ENCODE measurements at places on chromosomes 5 and 9.

DNA sequence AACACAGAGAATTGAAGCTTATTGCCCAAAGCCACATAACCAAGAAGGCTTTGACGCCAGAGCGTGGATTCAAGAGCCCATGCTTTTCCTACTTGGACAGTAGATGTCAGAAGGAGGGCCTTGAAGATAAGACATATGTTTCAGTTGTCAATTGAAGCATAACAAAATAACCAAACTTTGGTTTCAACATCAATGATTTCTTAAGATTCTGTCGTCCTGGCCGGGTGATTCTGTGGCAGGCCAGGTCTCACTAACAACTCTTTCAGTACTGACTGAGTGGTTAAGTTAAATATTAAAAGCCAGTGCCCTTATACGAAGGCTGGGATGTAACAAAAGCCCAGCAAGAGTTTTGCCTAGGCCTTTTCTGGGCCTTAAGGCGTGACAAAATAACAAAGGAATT lies 94.0 kb downstream of the RCL1 start:
- DNase-seq, result no peak

DNA sequence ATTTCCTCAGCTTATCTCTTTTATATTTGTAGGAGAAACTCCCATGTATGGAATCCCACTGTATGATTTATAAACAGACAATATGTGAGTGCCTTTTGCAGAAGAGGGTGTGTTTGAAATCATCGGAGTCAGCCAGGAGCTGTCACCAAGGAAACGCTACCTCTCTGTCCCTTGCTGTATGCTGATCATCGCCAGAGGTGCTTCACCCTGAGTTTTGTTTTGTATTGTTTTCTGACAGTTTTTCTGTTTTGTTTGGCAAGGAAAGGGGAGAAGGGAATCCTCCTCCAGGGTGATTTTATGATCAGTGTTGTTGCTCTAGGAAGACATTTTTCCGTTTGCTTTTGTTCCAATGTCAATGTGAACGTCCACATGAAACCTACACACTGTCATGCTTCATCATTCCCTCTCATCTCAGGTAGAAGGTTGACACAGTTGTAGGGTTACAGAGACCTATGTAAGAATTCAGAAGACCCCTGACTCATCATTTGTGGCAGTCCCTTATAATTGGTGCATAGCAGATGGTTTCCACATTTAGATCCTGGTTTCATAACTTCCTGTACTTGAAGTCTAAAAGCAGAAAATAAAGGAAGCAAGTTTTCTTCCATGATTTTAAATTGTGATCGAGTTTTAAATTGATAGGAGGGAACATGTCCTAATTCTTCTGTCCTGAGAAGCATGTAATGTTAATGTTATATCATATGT lies 18.0 kb upstream of the CTSL start:
- no peak for DNase-seq

- DNase-seq, result no peak
Measured at GRCh38 chr9:77561331-77562018, 86.6 kb downstream of the GNA14 start.

GRCh38 chr5:81925009-81925408 lies 46.8 kb upstream of the ATG10 start:
- no peak for DNase-seq

DNA sequence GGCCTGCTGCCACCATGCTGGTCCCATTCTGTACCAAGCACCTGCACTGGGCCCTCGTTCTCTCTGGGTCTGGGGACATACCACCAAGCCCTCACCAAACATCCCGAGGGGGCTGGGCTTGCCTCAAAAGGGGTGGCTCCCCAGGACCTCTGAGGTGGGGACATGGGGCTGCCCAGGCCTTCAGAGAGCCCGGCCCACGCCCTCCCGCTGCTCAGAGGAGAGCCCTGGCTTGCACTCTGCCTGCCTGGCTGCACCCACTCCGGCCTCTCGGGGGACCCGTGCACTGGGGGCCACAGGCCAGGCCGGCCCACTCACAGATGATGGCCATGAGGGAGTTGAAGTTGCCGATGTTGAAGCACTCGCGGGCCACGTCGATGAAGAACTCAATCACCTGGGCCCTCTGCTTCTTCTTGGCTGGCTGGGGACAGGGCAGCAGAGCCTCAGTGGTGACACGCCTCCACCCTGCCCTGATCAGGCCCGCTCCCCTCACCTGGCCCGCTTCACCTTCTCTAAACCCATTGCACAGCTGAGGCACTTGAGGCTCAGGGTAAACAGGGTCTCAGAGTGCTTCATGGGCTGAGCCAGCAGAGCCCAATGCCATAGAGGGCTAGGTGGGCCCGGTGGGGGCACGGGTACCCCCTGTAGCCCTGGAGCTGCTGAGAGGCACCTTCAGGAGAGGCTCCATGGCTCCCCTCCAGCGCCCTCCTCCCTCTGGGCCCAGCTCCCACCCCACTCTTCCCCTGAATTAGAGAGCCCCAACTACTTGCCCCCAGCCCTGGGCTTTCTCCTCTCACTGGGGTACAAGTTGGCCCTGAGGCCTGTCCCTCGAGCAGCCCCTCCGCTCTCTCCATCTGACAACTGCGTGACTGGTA lies 47.7 kb upstream of the RNF130 start:
- no peak for DNase-seq

GRCh38 chr9:78292716-78293497 lies 4.0 kb upstream of the PSAT1 start:
- DNase-seq, result no peak

GRCh38 chr5:88142886-88143692 lies 125.6 kb downstream of the TMEM161B start:
- DNase-seq, result no peak

DNA sequence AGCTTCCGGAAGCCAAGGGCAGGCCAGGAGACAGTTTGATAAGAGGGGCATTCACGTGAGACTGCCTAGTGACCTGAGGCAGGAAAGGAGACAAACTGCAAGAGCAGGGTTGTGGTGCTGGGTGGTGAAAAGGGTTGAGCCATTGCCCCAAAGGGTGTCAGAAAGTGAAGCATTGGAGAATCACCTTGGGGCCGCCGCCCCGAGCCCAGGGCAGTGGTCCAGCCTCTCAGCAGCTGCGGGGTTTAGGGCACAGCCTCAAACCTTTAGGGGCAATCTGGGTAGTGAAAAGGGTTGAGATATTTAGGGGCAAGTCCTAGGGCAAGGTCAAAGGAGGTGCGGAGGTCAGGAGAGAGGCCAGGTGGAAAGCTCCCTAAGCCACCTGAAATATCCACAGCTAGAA lies 10.4 kb upstream of the ANKRD33B start:
- DNase-seq, result no peak

DNA sequence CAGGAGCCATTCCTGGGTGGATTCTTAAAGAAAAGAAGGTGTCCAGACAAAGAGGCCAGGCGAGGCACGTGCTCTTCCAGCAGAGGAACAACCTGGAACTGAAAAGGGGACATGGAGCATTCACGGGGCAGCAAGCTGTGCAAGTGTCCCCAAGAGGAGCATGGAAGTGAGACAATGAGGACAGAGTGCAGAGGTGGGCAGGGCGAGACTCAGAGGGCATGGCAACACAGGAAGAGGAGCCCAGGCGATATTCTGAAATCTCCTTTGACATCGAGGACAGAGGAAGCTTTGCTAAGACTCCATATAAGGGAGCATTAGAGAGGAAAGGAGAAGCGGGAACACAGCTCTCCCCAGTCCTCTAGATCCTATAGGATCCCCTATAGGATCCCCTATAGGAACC lies 29.4 kb upstream of the SPATA31E1 start:
- DNase-seq, result no peak

GRCh38 chr5:135212361-135213026 lies 178.5 kb upstream of the PITX1 start:
- no peak for DNase-seq

DNA sequence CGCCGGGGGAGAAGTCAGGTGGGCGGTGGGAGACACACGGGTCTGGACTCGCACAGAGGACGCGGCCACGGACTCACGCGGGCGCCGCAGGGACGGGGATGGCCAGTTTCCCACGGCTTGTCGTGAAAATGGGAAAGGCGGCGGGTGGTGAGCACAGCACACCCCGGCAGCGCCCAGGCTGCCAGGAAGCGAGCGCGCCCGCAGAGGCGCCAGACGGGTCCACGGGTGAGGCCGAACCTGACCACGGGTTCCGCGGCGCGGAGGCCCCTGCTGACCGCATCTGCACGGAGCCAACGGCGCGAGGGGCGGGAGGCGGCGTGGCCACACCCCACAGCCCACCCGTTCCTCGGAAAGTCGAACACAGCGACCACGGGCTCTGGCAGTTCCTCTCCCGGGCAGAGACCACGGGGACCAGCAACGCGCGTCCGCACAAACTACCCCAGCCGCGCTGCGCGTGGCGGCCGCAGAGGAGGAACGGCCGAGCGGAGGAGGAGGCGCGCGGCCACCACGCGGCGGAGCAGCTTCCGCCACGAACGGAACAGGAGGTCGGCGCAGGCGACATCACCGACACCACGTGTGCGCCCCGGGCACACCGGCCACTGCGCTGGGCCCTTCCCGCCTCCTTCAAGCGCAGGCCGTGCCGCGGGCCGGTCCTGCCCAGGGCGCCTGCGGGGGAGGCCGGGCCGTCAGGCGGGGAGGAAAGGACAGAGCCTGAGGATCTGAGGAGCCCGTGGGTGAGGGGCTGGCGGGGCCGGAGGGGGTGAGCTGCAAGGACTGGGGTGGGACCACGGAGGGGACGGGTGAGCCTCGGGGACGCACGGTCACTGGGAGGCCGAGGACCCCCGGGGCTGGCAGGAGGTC lies 5.6 kb downstream of the EXD3 start:
- no peak for DNase-seq

GRCh38 chr5:9953691-9954090 lies 296.0 kb downstream of the ATPSCKMT start:
- DNase-seq, result no peak

- no peak for DNase-seq
Measured at GRCh38 chr5:150948539-150948938, 43.8 kb upstream of the ZNF300 start.

- DNase-seq, result no peak
Measured at GRCh38 chr5:180097926-180098325, 26.4 kb upstream of the RNF130 start.

GRCh38 chr9:28779243-28779642 lies 1206.0 kb upstream of the C9orf72 start:
- no peak for DNase-seq

DNA sequence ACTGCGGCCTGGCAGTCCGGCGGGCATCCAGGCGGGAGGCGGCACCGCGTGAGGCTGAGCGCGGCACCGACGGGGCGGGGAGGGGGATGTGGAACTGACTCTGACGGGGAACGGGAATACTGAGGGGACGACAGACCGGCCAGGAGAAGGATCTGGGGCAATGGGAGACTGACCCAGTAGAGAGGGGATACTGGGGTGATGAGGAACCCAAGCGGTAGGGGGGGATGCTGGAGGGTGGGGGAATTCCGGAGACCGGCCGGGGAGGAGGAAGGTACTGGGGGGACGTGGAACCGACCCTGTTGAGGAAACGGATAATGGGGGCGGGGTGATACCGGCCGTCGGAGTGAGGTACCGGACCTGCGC lies 423 bp downstream of the IPPK start:
- peak; percentile 13 for DNase-seq

GRCh38 chr9:82101475-82101874 lies 112.9 kb downstream of the SPATA31D1 start:
- no peak for DNase-seq

GRCh38 chr9:129400971-129401622 lies 219.8 kb downstream of the C9orf50 start:
- DNase-seq, result no peak

- no peak for DNase-seq
Measured at GRCh38 chr5:80990971-80991370, 30.8 kb downstream of the RASGRF2 start.

DNA sequence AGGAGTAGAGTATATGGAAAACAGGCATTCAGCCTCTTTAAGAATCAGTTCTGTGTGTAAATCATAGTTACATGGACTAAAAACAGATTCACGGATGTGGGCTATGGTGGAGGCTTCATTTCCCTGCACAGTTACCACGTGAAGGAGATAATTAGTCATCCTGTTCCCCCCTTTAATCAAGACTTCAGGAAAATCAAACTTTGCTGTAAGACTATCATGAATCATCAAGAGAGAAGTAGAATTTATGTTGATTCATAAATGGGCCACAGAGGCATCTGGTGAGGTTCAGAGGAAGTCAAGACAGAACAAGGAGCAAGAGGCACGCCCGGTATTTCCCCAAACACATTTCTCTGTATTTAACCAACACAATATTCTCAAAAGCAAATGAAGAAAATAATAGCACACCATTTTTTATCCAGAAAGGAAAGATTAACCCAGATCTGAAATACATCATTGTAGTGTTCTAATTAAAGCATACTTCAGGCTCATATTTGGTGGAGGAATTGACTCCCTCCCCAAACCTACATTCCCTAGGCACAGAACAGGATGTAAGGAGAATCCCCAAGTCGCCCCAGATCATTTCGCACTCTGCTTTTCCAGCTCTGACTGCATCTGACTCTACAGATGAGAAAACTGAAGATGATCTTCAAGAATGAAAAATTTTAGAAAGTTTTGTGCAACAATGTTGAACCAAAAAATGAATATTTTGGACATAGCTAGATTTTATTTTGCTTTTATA lies 175.8 kb upstream of the GAS1 start:
- DNase-seq, result no peak

DNA sequence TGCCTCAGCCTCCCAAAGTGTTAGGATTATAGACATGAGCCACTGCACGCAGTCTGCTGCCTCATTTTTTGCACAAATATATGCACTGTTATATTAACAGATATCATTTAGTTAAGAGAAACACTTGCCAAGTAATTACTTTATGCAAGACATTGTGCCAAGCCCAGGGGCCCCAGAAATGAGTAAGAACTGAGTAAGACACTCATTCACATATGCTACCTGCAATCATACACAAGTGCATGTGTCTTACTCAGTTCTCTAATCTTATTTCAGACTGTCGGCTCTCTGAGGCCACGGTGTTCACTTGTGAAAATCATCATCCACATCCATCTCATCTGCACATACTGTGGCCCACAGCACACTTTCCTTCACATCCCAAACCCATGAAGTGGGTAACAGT lies 16.0 kb downstream of the TRAF1 start:
- DNase-seq, result no peak

DNA sequence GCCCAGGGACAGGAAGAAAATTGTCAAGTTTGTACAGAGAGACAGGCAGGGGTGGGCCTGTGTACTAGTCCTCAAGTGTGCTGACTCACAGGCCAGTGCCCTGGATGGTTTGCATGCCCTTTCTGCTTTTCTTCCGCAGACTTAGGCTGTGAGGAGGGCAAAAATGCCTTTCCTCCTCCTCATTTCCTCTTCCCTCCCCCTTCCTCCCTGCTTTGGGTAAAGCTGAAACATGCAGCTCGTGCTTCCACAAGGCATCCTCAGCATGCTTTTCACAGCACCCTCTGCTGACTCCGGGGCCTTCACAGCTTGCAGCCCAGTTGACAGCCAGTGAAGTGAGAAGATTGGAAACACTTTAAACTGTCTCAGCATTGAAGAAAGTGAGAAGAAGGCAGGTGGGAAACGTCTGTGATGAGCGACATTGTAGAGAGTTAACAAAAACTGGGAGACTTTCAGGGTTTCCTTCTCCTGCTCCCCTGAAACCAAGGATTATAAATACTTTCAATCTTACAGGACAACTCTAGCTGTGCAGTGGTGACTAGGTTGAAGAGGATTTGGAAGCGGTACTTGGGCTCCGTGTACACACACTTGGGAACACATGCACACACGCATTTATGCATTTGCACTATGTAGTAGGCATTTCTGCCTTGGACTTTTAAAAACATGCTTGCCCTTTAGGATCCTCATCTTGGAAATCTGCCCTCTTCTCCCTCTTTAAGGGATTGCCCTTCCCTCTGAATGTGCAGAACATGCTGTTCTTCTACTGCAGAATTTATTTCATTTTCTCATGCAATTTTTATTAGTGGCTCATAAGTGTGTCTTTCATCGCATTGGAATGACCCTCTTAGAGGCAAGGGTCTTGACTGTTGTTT lies 138.8 kb downstream of the GRIA1 start:
- no peak for DNase-seq

- no peak for DNase-seq
Measured at GRCh38 chr9:120773256-120773655, 20.0 kb downstream of the FBXW2 start.

All from stimulated activated CD8-positive, alpha-beta memory T cell treated with anti-CD3 and anti-CD28 coated beads, Interleukin-12 subunit alpha, Interleukin-12 subunit beta, amount 100 ng/mL, for 1 hour (primary cell).